Endodermal cell (in vitro differentiated cells): ENCODE measurements at places on chromosomes 11 and 22. TPM values are rescaled to one million over a fixed set of nuclear protein-coding genes. Genes with fewer than 3 reads are reported as not detected.

UPK2 gene
- 0.38 to 0.72 TPM (median 0.68 TPM) in 3 replicates for total RNA-seq

PRR33 gene
- not detected in 3 replicates for total RNA-seq

PTPRCAP gene
- total RNA-seq = 1.2 and 2.1 TPM in 2 replicates

MMP8 gene
- total RNA-seq = not detected in 2 replicates
